Left lung (tissue), 14 donors: ENCODE measurements at places on chromosomes 5 and 9. TPM values are rescaled to one million over a fixed set of nuclear protein-coding genes. Genes with fewer than 3 reads are reported as not detected.

Gene ZNF608
- polyA plus RNA-seq, result 95.2 TPM

Gene HRCT1
- 0.71 TPM for polyA plus RNA-seq

Gene CCL27
- polyA plus RNA-seq, result 1.6 TPM

Gene WNT8A
- not detected for polyA plus RNA-seq

Gene PCA3
- 0.43 TPM for polyA plus RNA-seq

Gene GLDC
- polyA plus RNA-seq, result 5.6 TPM

Gene C1QTNF2
- 5.3 TPM for polyA plus RNA-seq

Gene PCDHGB7
- 17.1 TPM for polyA plus RNA-seq

Gene YIPF5
- polyA plus RNA-seq, result 58.9 TPM

Gene ZNF462
- 30.4 TPM for polyA plus RNA-seq

Gene PALM2AKAP2
- 29.6 TPM for polyA plus RNA-seq

Gene SLC22A4
- 3.8 TPM for polyA plus RNA-seq

Gene MRRF
- 36.4 TPM for polyA plus RNA-seq

Gene CDH9
- polyA plus RNA-seq, result not detected

Gene PCDHGA5
- 3.9 TPM for polyA plus RNA-seq

Gene FAT2
- 0.11 TPM for polyA plus RNA-seq

Gene GLIPR2
- polyA plus RNA-seq, result 36.0 TPM

Gene ENTREP1
- polyA plus RNA-seq, result 42.4 TPM

Gene SLC46A2
- 0.91 TPM for polyA plus RNA-seq

Gene ORM2
- polyA plus RNA-seq, result 0.46 TPM

Gene RORB
- polyA plus RNA-seq, result 0.33 TPM

Gene AKNA
- 39.9 TPM for polyA plus RNA-seq

Gene SPINK7
- polyA plus RNA-seq, result 0.66 TPM
